ENCODE measurements at places on chromosomes 11 and 22.

- DNase-seq, result no peak
Measured at GRCh38 chr22:30245985-30246813, at the start of gene LIF. TSS of gene LIF (minus strand) at chr22:30246759. CDS start at chr22:30246695, 64 bp downstream.

DNA sequence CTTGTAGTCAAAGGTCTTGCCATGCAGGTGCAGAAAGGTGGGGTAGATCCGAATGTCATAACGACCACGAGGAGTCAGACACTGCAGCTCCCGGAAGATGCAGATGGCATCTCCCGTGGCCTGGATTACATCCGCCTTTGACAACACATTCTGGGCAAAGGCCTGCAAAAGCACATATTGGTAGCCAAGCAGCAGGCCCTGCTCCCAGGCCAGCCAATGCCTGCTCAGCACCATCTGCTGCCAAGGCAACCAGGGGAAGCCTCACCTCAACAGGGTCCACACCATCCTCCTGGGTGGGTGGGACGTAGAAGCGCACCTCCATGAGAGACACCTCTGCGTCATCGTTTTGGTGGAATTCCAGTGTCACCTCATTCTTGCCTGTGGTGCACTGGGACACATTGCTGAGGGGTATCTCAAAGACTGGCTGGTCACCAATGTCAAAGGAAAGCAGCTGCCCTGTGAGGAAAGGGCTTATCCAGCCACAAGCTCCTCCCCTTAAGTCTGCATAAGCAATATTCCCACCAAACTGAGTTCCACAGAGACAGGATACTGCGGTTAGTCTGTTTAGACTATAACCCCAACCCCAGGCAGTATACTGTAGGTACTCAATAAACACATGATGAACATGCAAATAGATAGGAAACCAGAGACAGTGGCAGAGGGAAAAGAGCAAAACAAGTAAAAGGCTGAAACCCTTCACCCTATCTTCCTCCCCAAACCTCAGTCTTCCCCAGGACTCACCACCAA, 2.8 kb downstream of the SSRP1 start:
- DNase-seq, result no peak

DNA sequence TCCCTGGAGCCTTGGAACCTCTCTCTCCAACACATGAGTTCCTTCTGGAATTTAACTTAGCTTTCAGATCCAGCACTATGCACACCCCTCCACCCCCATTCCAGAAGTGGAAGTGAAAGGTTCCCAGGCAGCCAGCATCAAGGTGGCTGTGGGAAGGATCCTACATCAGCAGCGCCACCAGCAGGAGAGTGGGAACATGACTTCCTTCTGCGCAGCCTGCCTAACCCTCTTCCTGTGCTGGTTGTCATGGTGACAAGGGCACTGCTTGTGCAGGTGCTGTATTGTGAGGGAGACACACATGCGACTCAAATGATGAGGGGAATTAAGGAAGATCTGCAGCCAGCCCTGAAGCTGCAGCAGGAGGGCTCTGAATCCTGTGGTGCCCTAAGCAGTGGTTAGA, 904.5 kb upstream of the API5 start:
- peak; percentile 14 for DNase-seq

DNA sequence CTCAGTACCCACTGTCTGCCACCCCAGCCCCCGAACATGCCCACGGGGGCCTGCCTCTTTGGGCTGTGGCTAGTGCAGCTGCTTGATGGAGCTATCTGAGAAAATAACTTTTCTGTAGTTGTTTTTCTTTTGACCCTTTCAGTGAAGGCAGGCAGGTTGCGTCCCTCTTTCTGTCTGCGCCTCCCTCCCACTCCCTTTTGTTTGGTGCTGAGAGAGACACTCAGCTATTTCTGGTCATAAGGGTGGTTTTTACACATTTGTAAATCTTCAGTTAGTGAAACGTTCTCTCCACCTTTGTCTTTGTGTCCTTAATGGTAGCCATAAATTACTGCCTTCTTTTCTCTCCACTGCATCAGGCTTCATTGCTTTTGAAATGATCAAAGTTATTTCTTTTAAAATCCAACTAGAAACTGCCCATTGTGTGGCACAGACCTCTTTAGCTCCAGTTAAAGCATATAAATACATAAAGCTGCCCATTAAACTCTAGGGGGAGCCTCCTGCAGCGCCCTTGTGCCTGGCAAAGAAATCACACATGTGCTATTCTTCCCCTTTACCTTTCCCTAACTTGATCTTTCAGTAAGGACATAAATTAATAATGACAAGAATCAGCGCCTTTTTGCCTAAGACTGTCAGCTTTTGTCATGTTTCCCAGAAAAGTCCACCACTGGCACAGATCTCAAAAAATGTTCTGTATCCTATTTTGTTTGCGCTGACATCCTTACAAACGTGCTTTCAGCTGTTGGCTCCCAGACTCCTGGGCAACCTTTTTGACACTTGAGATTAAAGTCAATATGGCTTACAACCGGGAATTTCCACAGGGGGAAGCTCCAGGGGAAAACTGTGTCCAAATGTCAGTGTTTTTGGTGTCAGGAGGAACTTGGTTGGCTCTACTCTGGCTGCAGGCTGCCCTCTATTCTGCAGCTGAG, 1.7 kb upstream of the SCUBE2 start:
- DNase-seq, result no peak

DNA sequence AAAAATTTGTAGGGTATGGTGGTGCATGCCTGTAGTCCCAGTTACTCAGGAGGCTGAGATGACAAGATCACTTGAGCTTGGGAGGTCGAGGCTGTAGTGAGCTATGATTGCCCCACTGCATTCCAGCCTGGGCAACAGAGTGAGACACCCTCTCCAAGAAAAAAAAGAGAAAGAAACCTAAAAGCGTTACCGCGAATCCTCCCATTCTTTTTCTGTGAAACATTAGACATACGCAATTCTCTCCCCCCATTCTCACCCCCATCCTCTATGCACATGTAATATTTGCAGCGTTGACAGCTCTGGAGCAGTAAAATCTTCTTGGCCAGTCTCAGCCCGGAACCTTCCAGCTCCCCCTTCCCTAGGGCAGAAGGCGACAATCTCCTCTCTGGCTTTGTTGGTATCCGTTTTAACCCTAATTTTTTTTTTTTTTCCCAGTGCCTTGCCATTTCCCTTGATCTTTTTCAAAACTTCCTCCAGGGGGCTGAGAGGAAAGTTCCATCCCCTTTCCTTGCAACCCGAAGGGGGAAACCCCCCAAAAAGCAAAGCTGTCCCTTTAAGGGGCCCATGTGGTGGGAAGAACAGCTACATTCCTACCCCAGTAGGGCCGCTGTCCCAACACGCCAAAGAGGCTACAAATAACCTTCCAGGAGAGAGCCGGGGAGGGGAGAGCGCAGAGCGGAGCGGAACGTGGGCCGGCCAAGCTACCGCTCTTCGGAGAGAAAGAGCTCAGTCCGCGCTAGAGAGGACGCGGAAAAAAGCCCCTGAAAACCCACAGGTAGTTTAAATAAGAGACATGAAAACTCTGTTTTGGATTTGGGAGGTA, 1.9 kb downstream of the LRP4 start:
- no peak for DNase-seq

DNA sequence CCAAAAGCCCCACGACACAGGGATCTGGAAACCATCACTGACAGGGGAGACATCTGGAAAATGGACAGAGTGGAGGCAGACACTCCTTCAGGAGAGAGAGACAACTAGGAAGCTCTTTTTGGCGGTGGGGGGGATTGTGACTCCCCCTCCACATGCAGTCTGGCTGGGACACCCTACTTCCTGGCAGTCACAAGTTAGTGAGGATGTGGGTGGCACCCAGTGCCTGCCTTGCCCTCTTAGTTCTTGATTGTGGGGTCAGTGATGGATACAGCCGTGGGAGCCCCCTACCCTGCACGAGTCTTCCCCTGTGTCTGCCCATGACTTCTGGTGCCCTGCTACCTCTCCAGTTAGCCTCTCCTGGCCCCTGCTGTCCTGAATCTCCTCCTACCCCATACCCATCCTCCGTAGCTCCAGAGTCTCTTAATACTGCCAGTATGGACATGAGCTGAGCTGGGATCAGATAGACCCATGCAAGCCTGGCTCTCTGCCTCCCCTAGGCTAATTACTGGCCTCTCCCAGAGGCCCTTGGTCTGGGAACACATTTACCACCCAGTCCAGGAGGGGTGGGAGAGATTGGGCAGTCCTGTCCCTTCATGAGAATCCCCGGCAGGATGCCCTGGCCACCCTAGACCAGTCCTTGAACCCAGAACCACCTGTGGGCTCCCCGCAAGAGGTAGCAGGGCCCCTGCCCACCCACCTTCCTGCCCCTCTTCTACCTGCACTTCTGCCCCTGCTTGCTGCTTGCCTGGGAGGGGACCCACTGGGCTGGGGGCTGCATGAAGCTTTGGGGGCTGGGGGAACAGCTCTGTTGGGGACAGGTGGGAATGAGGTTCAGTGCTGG, 22.8 kb downstream of the RHBDD3 start:
- no peak for DNase-seq

GRCh38 chr11:6022956-6023355, 7.6 kb downstream of the OR56A1 start:
- DNase-seq, result no peak

Measured in NCI-H1930 (cell line).